NCI-H1436 treated with DMSO at 0.1 percent for 48 hours (cell line): ENCODE measurements at places on chromosomes 7 and 10.

DNA sequence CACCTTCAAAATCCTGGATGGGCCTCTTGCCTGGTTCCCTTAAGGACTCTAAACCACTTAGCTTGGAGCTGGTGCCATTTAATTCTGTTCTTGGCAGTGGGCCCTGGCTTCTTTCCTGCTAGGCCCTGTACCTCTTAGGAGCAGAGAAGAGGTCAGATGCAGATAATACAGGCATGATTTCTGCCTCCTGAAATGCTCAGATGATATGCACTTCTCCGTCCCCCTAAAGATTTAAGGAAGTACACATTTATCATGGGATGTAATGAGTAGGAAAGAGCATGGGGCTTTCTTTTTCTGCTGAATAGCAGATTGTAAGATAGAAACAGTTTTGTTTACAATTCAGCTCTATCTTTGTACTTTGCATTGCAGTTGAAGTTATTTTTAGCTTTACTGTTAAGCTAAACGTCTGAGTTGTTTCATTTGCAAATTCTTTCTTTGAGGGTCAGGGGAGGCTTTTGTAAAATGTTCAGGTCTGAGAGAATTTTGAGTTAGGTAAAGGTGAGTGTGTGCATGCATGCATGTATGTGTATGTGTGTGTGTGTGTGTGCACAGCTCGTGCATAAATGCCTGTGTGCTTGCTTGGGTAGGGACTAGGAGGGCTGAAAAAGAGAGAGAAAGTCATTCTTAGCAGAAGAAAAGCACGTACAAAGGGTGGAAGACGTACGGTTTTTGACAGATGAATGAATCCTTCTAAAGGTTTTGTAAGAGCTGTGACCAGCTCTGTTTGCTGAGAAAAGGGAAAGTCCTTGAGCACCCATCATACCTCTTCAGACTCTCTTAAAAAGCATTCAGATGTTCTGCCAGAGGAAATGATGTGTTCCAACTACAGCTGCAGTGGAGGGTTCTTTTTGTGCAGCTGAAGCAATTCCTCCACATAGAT, 364.2 kb downstream of the AUTS2 start:
- no peak for DNase-seq

DNA sequence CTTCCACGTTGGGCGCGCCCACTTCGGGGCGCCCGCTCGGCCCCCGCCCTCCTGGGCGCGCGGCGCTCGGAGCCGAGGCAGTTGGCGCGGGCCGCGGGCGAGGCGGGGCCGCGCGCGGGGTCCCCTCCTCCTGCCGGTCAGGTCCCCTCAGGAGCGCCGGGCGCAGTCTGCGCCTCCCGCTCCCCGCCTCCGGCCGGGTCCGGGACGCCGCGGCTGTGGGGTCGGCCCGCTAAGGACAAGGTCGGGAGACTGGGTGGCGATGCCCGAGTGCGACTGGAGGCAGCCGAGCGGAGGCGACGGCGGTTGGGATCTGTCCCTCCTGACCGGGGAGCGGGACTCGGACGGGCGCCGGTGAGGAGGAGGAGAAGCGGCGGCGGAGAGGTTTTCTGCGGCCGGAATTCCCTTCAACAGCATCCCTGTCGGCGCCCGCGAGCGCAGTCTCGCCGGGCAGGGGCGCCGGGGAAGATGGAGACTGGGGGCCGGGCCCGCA, at the start of gene ATRNL1:
Gene ATRNL1 (plus strand): TSS at position 80 of the 490 bp plus-strand sequence. CDS start 386 bp downstream, at position 466.
- no peak for DNase-seq

DNA sequence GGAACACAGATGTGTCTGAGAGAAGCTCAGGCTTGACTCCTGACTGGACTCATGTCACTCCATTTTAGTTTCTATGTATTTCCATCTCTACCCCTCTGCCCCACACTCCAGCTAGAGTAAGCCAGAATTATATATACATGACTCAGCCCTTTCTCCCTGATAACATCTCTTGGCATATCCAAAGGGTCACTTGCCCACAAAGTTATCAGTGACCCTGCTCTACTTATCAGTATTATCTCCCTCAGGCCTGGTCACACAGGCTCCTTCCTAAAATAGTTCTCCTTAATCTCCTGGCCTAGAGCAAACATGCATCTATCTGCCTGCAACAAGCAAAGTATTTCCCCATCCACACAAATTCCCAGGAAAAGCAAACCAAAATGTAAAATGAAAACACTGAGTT, 598.3 kb downstream of the SUGCT start:
- DNase-seq: no peak

- no peak for DNase-seq
Observed at GRCh38 chr10:68938884-68939283, 17.1 kb upstream of the DDX21 start.

GRCh38 chr7:18890885-18891621, 226.4 kb downstream of the TWIST1 start:
- peak; percentile 11 for DNase-seq

DNA sequence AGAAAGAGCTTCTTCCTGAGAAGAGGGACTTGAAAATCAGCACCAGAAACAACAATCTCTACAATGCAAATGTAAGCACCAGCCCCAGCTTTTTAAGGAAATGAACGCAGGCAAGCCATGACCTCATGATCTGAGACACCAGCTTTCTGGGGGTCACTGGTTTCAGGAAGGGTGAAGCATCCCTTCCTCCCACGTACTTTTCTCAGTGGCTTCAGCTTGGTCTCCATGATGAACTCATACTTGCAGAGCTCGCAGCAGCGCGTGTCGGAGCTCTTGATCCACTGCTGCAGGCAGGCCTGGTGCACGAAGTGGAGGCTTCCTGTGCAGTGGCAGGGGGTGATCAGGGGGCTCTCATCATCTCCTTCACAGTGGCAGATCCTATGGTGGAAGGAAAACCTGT, 87.0 kb downstream of the ALOX5 start:
- no peak for DNase-seq

DNA sequence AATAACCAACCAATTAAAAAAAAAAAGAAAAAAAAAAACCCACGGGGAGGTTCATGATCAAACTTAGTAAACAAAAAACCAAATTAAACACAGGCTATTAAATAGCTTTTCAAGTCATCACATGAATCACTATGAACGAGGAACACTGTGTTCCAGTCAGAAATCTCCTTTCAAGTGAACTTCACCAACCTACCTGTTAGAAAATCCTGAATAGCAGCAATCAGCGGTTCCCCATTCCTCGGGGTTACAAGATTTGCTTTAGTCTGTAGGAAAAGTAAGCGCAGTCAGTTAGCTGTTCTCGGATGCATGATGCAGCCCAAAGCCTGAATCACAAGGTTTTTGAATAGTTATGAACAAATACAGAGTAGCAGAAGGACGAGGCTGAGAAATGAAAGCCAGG, 19.0 kb downstream of the POLR3A start:
- DNase-seq: no peak

- no peak for DNase-seq
Observed at GRCh38 chr7:5231811-5232484, 41.9 kb downstream of the WIPI2 start.

DNA sequence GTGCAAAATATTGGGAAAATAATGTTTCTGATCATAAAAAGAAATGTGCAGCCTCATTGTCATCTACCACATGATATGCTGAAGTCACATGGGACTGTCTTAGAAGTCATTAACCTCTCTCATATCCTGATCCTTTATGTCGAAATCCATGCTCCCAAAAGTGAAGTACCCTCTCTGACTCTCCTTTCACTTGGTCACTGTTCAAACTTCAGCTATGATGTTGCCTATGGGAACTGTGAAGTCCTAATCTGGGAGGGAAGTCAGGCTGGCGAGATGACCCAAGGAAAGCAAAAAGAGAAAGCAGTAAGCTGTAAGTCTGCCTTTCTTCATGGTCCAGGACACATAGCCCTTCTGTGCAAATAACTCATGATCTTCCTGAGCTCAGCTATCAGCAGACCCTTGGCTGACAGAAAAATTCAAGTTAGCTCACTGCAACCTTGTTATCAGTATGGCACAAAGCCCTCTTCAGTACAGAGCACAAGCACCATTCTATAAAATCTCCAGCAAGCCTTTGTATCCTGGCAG, 29.5 kb downstream of the WASL start:
- DNase-seq: no peak

DNA sequence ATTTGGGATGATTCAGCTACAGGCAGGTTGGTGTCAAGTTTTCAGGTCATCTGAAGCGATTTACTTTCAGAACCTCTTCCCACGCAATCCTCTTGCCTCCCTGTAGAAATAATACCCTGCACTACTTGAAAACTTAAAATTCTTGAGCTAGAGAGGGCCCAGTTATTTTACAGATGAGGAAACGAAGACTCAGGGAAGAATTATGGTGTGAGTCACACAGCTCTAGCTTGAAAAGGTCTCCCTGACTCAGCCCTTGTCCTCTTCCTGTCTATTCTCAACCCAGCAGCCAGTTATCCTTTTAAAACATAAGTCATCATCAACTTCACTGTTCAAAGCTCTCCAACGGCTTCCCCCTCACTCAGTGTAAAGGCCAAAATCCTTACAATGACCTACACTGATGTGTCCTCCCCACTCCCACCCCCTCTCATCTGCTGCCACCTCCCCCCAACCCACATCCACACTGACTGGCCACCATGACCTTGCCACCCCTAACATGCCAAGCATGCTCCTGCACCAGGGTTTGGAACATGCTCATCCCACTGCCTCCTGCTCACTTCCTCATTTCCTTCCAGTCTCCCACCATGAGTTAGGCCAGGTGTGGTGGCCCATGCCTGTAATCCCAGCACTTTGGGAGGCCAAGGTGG, 3.4 kb downstream of the DNMBP start:
- no peak for DNase-seq

GRCh38 chr10:78656417-78657162, 412.2 kb upstream of the ZMIZ1 start:
- DNase-seq: no peak

GRCh38 chr7:121083790-121084251, 95.3 kb downstream of the CPED1 start:
- DNase-seq: no peak

- no peak for DNase-seq
Observed at GRCh38 chr10:58311026-58311425, 23.8 kb upstream of the UBE2D1 start.

- no peak for DNase-seq
Observed at GRCh38 chr10:31528831-31529230, 209.8 kb downstream of the ZEB1 start.
